Left ventricle myocardium superior (tissue), 1 donor: ENCODE measurements at places on chromosomes 16 and 17.

GRCh38 chr16:31301708-31302400 lies 42.1 kb downstream of the ITGAM start:
- DNase-seq = no peak

DNA sequence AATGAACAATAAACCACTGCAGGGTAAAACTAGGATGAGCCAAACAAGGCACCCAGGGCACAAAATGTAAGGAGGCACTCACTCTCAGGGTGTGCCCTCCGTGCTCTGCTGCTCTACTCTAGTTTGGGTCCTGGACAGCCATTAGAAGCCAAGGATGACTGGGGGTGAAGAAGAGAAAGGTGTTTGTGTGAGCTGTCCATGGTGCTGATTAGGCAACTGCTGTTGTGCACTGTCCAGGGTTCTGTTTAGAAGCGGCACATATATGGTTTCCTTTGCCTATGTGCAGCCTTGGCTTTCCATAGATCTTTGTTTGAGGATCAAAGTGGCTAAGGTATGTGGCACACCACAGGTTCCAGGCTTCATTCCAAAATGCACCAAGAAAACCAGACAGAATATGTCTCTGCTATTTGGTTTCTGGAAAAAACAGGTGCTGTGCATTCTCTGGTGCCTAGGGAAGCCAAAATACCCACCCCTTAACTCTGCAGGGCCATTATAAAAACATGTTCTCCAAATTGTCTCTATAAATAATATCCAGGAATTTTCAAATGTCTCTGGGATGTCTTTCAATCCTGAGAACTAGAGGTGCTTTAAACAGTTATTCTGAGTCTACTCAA lies 123.5 kb downstream of the CBLN1 start:
- no peak for DNase-seq

- DNase-seq = no peak
These were observed 114.4 kb downstream of the SEC14L1 start for GRCh38 chr17:77254951-77255825.

GRCh38 chr16:16183562-16183961 lies 39.7 kb downstream of the ABCC6 start:
- no peak for DNase-seq

DNA sequence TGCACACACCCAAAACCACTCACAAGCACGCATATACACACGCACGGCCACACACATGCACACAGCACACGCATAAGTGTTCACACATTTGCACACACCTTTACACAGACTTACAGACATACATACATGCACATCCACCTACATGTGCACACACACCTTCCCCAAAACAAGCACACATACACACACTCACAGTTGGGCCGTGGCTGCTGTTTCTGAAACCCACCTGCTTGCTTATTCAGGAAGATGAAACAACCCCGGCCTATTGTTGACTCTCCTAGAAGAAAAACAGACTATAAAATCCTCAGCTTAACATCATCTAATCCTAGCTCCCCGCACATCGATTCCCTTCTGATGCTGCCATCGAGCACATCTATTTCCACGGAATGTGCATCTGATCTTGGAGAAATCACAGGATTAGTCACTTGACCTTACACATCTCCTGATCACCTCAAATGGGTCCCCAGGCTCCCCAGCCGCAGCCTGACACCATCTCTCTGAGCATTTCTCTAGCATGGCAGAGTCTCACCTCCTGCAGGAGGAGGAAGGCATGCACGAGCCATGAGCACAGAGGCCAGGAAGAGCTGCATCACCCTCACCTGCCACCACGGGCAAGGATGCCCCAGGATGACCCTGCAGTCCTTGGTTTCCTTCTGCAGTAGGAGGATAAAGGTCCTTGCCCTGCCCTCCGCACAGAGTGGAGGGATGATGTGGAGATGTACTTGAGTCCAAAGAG lies 105.8 kb upstream of the CDH5 start:
- no peak for DNase-seq

GRCh38 chr16:789191-789850 lies 901 bp downstream of the CHTF18 start:
- no peak for DNase-seq

GRCh38 chr17:6153375-6153774 lies 83.2 kb downstream of the WSCD1 start:
- DNase-seq = no peak

- no peak for DNase-seq
These were observed 4.6 kb upstream of the ITGAE start for GRCh38 chr17:3805581-3805980.

- DNase-seq = no peak
These were observed 7.3 kb downstream of the DRC7 start for GRCh38 chr16:57701759-57702371.

DNA sequence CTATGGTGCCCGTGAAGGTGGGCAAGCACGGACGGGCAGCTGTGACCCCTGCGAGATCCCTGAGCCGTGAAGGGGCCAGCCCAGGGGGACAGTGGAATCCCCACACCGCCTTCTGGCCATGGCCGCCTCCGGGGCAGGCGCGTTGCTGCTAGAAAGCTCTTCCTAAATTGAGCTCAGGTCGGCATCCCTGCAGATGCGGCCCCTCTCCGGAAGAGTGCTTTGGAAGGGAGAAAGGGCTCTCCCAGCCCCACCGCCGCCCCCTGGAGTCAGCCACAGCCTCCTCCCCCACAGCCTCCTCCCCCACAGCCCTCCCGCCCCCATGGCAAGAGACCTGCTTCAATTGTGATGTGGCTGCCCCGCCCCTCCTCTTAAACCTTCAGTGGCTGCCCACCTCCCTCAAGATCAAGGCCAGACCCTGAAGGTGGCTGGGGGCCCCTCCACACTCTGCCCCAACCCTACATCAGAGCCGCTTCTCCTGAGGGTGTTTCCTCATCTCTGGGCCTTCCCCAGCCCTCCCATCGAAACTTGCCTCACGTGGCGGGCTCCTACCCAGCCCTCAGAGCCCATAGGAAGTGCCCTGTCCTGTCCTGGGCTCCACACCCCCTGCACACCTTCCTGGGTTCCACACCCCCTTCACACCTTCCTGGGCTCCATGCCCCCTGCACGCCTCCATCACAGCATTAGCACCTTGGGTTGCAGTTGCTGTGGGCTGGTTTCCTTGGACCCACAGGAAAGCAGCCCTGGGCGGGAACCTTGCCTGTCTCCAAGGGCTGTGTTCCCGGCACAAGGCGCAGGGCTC lies 5.5 kb upstream of the CBFA2T3 start:
- no peak for DNase-seq

DNA sequence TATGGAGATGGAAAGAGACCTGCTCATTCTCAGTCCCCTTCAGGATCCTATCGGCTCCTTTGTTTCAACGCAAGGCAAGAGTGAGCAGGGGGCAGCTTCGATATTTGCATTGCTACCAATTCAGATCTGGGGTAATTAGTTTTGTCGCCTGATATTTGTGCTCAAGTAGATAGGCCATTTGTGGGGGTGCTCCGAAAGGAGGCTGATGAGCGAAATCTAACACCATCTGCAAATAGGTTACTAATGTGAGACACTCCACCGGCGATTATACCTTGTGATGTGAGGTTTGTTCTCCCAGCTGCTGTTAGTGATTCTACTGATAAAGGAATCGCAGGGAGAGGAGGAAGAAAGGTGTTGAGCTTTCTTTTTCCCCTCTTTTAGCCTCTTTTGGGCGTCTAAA lies 31.5 kb downstream of the WSCD1 start:
- DNase-seq = no peak
